Spleen (tissue), 13 donors: ENCODE measurements at places on chromosomes 5 and 9. TPM values are rescaled to one million over a fixed set of nuclear protein-coding genes. Genes with fewer than 3 reads are reported as not detected.
A peak's percentile ranks its signal among the peaks of the same experiment; 100 is the strongest.

DNA sequence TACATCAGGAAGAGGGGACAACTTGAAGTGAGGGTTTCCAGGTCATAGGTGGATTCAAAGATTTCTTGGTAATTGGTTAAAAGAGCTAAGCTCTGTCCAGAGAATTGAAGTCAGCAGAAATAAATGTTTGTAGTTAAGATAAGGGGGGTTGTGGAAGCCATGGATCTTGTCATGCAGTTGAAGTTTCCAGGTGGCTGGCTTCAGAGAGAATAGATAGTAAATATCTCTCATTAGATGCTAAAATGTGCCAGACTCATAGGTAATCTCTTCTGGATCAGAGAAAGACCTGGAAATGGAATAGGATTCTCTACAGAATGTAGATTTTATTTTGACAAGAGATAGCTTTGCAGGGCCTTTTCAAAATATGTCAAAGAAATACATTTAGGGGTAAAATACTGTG lies 491.7 kb downstream of the PRR16 start:
- no peaks in the 10 kb centered on the region for H3K27me3 ChIP-seq
- H3K27ac ChIP-seq: no peak overlapping the region
- no peak for DNase-seq
- H3K4me3 ChIP-seq: no peak overlapping the region

- H3K4me1 ChIP-seq: no peaks in the 10 kb centered on the region
- H3K27me3 ChIP-seq: no peaks in the 10 kb centered on the region
- no peaks in the 10 kb centered on the region for H3K36me3 ChIP-seq
- DNase-seq: no peak
- no peak overlapping the region for H3K27ac ChIP-seq
Measured at GRCh38 chr5:168121138-168121494, 170.3 kb upstream of the WWC1 start.

DNA sequence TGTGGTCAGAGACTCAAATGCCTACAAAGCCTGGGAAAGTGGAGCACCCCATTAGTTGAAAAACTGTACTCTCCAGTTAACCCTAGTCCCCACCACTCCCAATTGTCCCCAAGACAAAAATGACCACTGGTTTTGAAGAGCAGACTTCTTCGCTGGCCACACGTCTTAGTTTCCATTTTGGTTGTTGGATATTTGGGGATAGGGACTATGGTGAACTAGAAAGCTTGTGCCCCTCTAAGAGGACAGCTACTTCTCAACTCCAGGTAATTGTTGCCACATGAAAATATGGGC lies 109.4 kb upstream of the SPRY4 start:
- H3K4me1 ChIP-seq: peaks cover 35% of the 10 kb centered on the region
- peak overlapping the region; percentile 10 for H3K27ac ChIP-seq
- no peaks in the 10 kb centered on the region for H3K36me3 ChIP-seq

GRCh38 chr5:96338091-96338490 lies 95.0 kb downstream of the PCSK1 start:
- H3K36me3 ChIP-seq: no peaks in the 10 kb centered on the region
- peak overlapping the region; percentile 9 for H3K27ac ChIP-seq
- H3K4me1 ChIP-seq: no peaks in the 10 kb centered on the region
- DNase-seq: no peak

- no peaks in the 10 kb centered on the region for H3K27me3 ChIP-seq
- peak overlapping the region; percentile 64 for H3K27ac ChIP-seq
- peaks cover under 1% of the 10 kb centered on the region for H3K36me3 ChIP-seq
- peaks cover 100% of the 10 kb centered on the region for H3K4me1 ChIP-seq
Measured at GRCh38 chr5:68268101-68268851, 52.7 kb downstream of the PIK3R1 start.

DNA sequence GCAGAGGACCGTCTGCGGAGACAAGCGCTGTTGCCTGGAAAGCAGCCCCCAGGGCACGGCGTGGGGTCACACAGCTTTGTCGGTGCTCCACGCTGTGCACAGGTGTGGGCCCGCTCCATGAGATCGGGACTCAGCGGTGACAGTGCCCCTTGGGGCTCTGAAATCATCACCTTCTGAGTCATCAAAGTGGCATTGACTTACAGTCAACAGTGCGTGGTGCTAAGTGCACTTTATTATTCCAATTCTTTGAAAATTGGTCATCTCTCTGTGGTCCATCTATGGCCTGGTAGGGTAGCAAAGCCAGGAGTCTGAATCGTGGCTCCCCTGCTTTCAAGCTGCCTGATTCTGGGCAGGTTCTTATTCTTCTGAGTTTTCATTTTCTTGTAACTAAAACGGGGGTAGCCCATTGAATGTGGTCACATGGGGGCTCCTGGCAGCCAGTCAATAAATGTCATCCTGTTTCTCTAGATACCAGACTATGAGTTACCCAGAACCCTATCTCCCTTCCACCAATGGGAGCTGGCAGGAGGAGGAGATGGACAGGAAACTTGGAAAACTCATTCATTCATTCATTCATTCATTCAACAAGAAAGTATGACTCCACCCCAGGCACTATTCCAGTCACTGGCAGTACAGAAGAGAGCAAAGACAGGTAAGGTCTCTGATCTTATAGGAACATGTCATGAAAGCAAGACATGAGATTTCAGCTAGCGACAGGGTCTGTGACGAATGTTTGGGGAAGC lies 20.3 kb upstream of the UNC5A start:
- H3K36me3 ChIP-seq: no peaks in the 10 kb centered on the region
- DNase-seq: no peak
- no peak overlapping the region for H3K4me3 ChIP-seq
- no peak overlapping the region for H3K27ac ChIP-seq
- peaks cover 18% of the 10 kb centered on the region for H3K27me3 ChIP-seq
- H3K4me1 ChIP-seq: no peaks in the 10 kb centered on the region

The IRX2 gene
- not detected for total RNA-seq

The MEIKIN gene
- not detected for total RNA-seq

The LCN6 gene
- total RNA-seq: 2.6 TPM

The UTP15 gene
- 28.4 TPM for total RNA-seq

The PCDHB8 gene
- 1.8 TPM for total RNA-seq

The IL7R gene
- total RNA-seq: 280 TPM

The TMEM171 gene
- 22.8 TPM for total RNA-seq

The PCDHGA6 gene
- total RNA-seq: 5.0 TPM
